ENCODE measurements at places on chromosomes 12 and 14.

DNA sequence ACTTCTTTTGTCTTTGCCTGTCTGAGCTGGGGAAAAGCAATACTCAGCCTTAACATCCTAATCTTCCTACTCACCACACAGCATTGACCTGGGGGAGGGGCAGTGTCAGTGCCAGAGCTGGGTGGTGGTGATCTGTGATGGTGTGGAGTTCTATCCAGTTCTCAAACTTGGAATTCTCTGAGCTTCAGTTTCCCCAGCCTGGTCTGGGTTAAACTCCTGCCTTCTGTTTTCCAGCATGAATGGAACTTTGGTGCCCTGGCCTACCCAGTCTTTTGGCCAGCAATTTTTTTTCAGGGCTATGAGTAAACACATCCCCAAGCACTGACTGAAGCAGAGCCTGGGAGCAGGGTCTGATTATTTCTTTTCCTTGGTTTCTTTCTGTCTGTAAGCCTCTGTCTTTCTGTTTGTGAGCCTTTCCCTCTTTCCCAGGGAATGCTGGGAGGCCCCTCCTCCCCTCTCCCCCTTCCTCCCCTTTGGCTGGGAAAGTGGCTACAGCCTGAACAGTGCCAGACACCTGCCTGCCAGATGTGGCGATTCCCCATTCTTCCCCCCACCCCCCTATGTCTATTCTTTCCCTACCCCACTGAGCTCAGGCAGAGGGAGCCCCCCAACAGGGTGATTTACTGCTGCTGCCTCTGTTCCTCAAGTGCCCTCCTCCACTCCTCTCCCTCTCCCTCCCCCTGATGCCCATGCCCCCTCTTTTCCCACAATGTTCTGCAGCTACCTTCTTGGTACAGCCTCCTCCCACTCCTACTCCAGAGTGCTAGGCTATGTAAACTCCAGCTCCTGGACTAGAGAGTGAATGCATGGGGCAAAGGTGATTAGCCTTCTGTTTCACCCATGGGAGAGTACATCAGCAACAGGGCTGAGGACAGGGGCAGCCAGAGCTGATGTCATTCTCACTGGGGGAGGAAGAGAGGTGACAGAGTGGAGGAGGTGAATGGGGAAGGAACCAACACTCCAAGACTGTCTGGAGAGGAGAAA is 11.1 kb downstream of the GPR84 start:
- no peak for DNase-seq

DNA sequence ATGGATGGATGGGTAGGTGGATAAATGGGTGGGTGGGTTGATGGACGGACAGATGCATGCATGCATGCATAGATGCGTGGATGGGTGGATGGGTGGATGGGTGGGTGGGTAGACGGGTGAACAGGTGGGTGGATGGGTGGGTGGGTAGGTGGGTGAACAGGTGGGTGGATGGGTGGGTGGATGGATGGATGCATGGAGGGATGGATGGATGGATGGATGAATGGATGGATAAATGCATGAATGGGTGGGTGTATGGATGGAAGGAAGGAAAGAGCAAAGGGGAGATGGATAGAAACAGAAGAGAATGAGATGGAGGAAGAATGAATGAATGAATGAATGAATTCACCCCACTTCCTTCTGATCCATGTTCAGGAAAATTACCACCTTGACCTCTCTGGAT is 143.0 kb downstream of the KSR2 start:
- no peak for DNase-seq

DNA sequence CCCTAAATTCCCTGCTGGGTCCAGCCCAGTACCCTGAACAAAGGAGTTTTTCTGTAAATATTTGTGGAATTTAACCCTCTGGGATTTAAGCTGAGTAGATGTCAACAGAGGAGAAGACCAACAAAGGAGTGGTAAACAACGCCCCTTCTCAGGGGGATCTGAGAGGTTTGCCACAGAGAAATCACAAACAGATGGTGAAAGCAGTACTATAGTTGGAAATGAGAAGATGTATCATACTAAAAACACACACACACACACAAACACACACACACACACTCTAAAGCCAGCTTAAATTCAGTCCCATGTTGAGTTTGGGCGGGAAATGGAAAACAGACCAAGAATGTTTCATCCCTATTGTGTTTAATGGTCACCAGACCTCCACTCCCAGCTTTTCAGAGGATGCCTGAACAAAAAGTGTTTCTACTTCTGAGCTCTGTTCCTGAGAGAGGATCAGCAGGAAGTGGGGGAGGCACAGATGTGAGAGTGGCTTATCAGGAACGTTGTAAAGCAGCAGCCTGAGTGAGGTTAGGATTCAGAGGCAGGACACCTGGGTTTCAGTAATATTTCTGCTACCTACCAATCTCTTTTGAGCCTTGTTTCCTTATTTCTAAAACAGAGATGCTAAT is 3.2 kb downstream of the BIN2 start:
- no peak for DNase-seq

DNA sequence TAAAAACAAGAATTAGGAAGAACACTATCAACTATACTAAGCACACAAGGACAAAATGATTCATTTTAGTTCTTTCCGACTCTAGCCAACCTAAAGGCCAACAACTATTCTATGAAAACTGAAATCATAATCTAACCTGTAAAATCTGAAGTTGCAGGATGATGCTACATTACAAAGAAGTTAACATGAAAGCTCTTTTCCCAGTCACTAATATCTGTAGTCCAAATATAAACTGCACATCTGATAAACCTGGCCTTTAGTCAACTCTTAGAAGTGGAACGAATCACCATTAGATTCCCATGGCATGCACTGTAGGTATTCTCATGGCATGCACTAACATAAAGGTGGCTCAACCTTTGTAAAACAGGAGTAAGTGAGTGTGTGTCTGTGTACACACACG is 41.7 kb downstream of the BLTP3B start:
- no peak for DNase-seq

DNA sequence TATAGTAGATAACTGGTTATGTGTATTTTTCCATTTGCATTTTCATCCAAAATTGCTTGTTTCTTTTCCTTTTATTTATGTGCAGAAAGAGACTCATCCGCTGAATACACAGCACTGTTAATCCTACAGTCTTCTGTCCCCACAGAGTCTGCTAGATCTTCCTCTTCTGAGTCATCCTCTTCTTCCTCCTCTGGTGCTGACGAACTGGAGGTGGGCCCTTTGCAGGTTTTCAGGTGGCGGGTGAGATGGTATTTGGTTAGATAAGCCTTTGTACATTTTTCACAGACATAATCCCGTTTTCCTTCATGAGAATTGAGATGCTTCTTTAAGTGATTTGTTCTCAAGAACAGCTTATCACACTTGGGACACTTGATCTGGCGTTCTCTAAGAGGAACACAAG is 26.8 kb downstream of the PRDM4 start:
- DNase-seq = no peak

DNA sequence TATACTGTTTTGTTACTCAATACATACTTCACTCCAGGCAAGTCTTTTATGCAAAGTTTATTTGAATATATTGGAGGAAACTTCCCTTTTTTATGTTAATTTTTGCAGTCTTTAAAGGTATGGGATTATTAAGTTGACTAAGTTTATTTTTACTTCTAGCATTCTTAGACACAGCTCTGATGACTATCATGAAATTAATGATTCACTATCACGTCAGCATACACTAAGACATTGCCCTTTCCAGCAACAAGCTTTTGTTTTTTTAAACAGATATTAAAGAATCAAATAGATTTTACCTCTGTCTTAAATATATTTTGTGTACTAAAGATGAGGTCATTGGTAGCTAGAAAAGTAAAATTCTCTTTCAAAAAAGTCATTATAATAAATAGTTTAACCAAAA is 52.1 kb downstream of the DERA start:
- no peak for DNase-seq

DNA sequence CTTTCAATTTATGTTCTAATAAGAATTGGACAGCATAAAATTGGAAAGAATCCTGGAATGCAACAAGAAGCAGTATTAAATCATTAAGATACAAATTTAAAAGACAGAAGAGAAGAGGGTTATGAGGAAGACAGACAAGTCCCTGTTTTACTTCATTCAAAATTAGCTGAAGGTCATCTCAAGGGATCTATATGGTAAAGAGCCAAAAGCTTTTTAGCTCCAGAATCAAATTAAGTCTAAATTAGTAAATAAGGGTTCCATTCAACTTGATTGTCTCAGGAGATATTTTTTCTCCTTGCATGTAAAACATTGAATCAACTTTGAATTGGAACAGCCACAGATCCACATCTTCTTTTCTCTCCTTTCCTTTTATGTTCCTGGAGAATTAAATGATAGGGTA is 7.6 kb downstream of the CCDC196 start:
- DNase-seq = no peak

GRCh38 chr12:69981881-69982475 is 157.0 kb downstream of the MYRFL start:
- no peak for DNase-seq

GRCh38 chr14:104638190-104638589 is 33.6 kb upstream of the TMEM179 start:
- DNase-seq = no peak

- DNase-seq = no peak
These were observed 422.1 kb upstream of the SYT1 start for GRCh38 chr12:78442454-78442801.

- DNase-seq = no peak
These were observed 84.1 kb upstream of the TMTC1 start for GRCh38 chr12:29867823-29868222.

DNA sequence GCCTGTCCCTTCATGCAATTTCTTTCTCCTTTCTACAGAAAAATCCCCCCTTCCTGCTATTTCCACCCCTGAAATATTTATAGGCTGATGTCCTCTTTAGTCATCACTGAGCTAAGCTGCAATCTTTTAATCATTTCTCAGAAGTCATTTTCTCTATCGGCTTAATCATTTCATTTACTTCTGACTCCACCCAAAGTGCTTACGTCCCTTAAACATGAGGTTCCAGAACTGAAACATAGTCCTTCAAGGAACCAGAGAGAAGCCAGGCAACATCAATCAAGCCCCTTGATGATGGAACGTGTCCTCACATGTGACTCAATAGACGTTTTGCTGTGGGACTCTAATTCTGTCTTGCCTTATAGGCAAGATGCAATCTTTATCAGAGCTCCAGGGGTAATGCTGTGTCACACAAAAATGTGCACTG is 148.7 kb upstream of the KRR1 start:
- DNase-seq = no peak

- DNase-seq = no peak
These were observed 133.6 kb downstream of the ZFP36L1 start for GRCh38 chr14:68658943-68659931.

GRCh38 chr12:79517363-79517762 is 173.4 kb downstream of the PAWR start:
- no peak for DNase-seq

DNA sequence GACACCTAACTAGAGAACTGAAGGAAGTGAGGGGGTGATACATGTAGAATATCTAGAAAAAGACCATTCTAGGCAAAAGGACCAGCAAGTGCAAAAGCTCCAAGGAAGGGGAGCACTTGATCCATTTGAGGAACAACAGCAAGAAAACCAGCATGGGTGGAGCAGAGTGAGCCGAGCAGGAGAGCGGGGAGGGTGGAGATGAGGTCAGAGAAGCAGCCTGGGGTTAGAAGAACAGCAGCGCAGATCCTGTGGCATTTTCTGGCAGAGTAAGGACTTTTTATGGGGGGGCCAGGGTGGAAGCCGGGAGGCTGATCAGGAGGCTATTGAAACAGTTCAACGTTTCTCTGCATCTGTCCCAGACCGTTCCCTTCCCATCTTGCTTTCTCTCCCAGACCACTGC is 24.5 kb upstream of the TMCC3 start:
- DNase-seq = no peak

DNA sequence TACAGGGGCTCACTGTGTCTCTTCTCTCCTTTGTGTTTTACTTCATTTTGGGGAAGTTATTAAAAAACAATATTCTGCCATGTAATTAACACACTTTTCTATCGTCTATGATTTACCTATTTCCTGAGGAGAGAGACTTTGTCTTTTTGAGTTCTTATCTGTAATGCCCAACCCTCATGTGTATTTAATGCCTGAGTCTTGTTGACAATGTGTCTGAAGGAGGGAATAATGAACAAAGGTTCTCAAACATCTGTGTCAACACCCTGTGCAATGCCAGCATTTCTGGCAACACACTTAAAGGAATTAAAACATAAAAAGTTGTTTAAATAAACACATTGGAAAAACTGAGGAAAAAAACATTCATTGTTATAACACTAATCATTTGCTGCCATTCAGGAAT is 147.1 kb downstream of the SLC15A5 start:
- no peak for DNase-seq

DNA sequence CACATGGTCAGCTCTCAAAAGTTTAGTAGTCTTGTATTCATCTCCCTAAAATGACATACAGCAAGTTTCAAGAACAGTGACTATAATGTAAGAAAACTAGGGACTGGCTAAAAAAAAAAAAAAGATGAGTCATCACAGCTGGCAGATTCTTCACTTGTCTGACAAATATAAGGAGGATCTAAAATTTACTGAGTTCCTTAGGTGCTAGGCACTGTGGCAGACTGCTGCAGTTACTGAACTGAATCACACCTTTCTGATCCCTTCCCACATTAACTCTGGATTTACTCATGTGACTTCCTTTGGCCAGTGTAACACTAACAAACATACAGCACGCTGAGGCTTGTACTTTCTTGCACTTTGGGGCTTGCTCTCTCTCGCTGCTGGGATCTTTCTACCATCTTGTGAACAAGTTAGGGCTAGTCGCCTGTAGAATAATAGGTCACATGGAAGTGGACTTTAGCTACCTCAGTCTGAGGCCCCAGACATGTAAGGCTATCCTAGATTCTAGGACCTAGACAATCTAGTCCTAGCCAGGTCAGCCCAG is 32.1 kb downstream of the BAZ1A start:
- DNase-seq = no peak

- DNase-seq = peak; percentile 80
These were observed 570 bp upstream of the MRPS35 start for GRCh38 chr12:27709932-27710591.

- DNase-seq = no peak
These were observed 27.1 kb upstream of the YY1 start for GRCh38 chr14:100211893-100212292.

- peak; percentile 34 for DNase-seq
These were observed 29.0 kb downstream of the WBP11 start for GRCh38 chr12:14774074-14774905.

DNA sequence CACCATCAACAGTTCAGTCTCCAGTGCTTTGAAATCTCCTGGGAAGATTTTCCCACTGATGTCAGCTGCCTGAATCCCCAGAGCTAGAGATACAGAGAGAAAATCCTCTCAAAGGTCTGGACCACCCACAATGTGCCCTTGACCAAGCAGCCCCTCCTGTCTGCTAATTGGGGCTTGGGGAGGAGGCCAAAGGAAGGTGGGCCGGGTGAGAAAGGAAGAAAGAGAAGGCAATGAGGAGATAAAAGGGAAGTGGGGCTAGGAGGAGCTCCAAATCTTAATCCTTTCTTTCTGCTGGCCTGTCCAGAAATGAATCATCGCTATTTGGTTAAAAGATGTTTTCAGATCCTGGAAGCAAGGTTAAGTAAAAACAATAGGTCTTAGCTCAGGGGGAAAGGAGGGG is 322.9 kb downstream of the BCL11B start:
- no peak for DNase-seq

DNA sequence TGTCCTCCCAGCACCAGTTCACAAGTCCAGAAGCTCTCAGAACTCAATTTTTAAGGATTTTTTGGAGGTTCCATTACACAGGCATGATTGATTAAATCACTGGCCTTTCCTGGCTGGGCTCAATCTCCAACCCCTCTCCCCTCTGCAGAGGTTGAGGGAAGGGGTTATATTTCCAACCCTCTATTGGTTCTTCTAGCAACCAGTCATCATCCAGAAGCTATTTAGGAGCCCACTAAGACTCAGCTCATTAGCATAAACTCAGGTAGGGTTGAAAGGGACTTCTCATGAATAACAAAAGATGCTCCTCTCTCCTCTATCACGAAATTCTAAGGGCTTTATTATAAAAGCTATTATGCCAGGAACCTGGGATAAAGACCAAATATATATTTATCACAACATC is 41.5 kb downstream of the SPPL3 start:
- no peak for DNase-seq
